Stimulated activated CD4-positive, alpha-beta T cell treated with anti-CD3 and anti-CD28 coated beads, Interleukin-1b, Interleukin-23, amount 100 ng/mL, for 48 hours (primary cell): ENCODE measurements at places on chromosomes 1 and 21.

- no peak for DNase-seq
Observed at GRCh38 chr1:36580524-36580923, 97.8 kb upstream of the CSF3R start.

DNA sequence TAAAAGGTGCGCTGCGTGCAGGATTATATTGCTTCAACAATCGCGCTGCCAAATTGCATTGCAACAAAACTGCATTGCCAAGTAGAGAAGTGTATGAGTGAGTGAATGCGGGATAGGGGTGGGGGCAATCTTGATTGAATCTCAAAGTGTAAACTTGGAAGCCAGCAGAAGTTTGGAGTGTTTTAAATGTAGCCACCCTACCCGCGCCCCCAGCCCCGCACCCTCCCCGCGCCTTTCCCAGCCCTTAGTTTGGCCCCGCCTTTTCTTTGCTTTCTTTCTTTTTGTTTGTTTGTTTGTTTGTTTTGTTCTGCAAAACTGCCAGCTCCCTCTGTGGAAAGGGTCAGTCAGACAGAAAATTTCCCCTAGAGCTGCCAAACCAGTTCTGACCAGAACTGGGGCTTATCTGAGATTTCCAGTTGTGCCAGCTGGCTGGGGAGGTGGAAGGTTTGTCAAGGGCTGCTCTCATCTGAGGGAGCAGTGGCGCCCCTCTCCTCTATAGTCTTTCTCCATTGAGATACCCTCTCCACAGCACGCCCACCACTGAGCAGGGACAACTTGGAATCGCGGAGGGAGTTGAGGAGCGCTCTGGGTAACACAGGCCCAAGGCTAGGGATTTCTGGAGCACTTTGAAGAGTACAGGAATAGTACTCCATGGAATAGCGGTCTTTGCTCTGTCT, 666 bp upstream of the BEND5 start:
- DNase-seq, result no peak

- no peak for DNase-seq
Observed at GRCh38 chr1:31752952-31753475, 11.1 kb downstream of the ADGRB2 start.

- no peak for DNase-seq
Observed at GRCh38 chr1:66073388-66073787, 280.7 kb downstream of the PDE4B start.

DNA sequence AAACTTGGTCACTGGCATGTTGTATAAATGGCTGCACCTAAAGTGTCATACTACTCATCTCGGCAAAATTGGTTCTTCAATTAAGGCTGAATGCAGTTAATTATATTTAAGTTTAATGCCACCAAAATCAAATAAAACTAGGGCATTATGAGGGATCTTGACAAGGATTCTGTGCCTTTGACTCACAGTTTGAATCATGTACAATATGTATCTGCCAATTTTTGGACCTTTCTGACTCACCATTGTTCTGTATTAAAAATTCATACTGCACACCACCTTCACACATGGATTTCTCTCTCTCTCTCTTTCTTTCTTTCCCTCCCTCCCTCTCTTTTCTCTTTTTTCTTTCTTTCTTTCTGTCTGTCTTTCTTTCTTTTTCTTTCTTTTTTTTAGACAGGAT, 14.1 kb upstream of the STXBP3 start:
- no peak for DNase-seq
